Placental pericyte (primary cell): ENCODE measurements at places on chromosomes 2 and 18. TPM values are rescaled to one million over a fixed set of nuclear protein-coding genes. Genes with fewer than 3 reads are reported as not detected.

Gene POU3F3
- not detected in 2 replicates for total RNA-seq

Gene IL36A
- total RNA-seq, result not detected in 2 replicates

Gene MMADHC
- total RNA-seq, result 184 and 190 TPM in 2 replicates

Gene AGXT
- total RNA-seq, result not detected in 2 replicates

Gene AFF3
- 1.5 and 15.6 TPM in 2 replicates for total RNA-seq

Gene IL37
- 0.29 TPM in 1 of 2 replicates, not detected in the other for total RNA-seq

Gene CYBRD1
- total RNA-seq, result 95.3 and 139 TPM in 2 replicates

Gene EMX1
- total RNA-seq, result not detected in 2 replicates

Gene LPIN1
- total RNA-seq, result 37.2 and 73.1 TPM in 2 replicates

Gene PROKR1
- total RNA-seq, result not detected in 2 replicates

Gene ALLC
- not detected in 2 replicates for total RNA-seq

Gene LHCGR
- total RNA-seq, result not detected in 2 replicates

Gene GREB1L
- 0.44 and 5.3 TPM in 2 replicates for total RNA-seq

Gene PASK
- total RNA-seq, result 1.3 and 7.2 TPM in 2 replicates

Gene SPP2
- total RNA-seq, result not detected in 2 replicates

Gene EML6
- 2.2 and 3.0 TPM in 2 replicates for total RNA-seq

Gene RAB31
- 79.9 and 106 TPM in 2 replicates for total RNA-seq

Gene NCKAP5
- total RNA-seq, result 6.3 and 21.6 TPM in 2 replicates

Gene ABCG8
- total RNA-seq, result not detected in 2 replicates

Gene ALK
- total RNA-seq, result 0.29 TPM in 1 of 2 replicates, not detected in the other

Gene CRYGD
- not detected in 2 replicates for total RNA-seq

Gene CHRNG
- not detected in 2 replicates for total RNA-seq

Gene CEBPZ
- total RNA-seq, result 38.5 and 43.2 TPM in 2 replicates

Gene SLC19A3
- 0.14 and 2.4 TPM in 2 replicates for total RNA-seq

Gene POTEI
- total RNA-seq, result not detected in 2 replicates

Gene TSN
- 31.7 and 46.1 TPM in 2 replicates for total RNA-seq

Gene CAB39
- 99.5 and 105 TPM in 2 replicates for total RNA-seq

Gene CD8A
- not detected in 2 replicates for total RNA-seq

Gene CNOT9
- total RNA-seq, result 65.2 and 86.3 TPM in 2 replicates

Gene ATP8B1
- 6.1 and 37.5 TPM in 2 replicates for total RNA-seq

Gene FKBP7
- 19.6 and 25.4 TPM in 2 replicates for total RNA-seq

Gene PXDN
- 471 and 655 TPM in 2 replicates for total RNA-seq

Gene SH3RF3
- total RNA-seq, result 11.6 and 32.4 TPM in 2 replicates

Gene CNDP1
- total RNA-seq, result 0.22 TPM in 1 of 2 replicates, not detected in the other

Gene IL18RAP
- total RNA-seq, result not detected in 2 replicates

Gene UGT1A6
- not detected in 2 replicates for total RNA-seq

Gene RNF125
- 0.14 TPM in 1 of 2 replicates, not detected in the other for total RNA-seq

Gene PHLPP1
- total RNA-seq, result 5.9 and 10.0 TPM in 2 replicates

Gene LGALSL
- 0.86 and 4.4 TPM in 2 replicates for total RNA-seq

Gene SULT1C2
- total RNA-seq, result not detected in 2 replicates

Gene ADGRF3
- under 0.01 TPM in 2 replicates for total RNA-seq

Gene CCDC121
- 0.88 and 1.1 TPM in 2 replicates for total RNA-seq

Gene IL1RN
- total RNA-seq, result 0.14 TPM in 1 of 2 replicates, not detected in the other

Gene ERBB4
- 0.14 TPM in 1 of 2 replicates, not detected in the other for total RNA-seq

Gene TRABD2A
- total RNA-seq, result 1.8 and 2.6 TPM in 2 replicates

Gene UPP2
- not detected in 2 replicates for total RNA-seq

Gene NEDD4L
- total RNA-seq, result 4.2 and 8.0 TPM in 2 replicates

Gene TNP1
- total RNA-seq, result not detected in 2 replicates

Gene SFT2D3
- total RNA-seq, result 4.4 and 8.2 TPM in 2 replicates

Gene GKN2
- total RNA-seq, result 0.22 TPM in 1 of 2 replicates, not detected in the other

Gene CTIF
- 32.4 and 35.2 TPM in 2 replicates for total RNA-seq

Gene C2orf66
- not detected in 2 replicates for total RNA-seq

Gene NAT8
- not detected in 2 replicates for total RNA-seq
